ENCODE measurements at places on chromosomes 7 and 10.
A peak's percentile ranks its signal among the peaks of the same experiment; 100 is the strongest.

- DNase-seq = no peak
- no peaks in the 10 kb centered on the region for H3K27me3 ChIP-seq
- no peak overlapping the region for H3K4me3 ChIP-seq
- no peak overlapping the region for H3K27ac ChIP-seq
Measured at GRCh38 chr10:3468919-3469638, 296.5 kb upstream of the PITRM1 start.

- H3K27ac ChIP-seq = no peak overlapping the region
- no peaks in the 10 kb centered on the region for H3K36me3 ChIP-seq
- H3K4me1 ChIP-seq = peaks cover 13% of the 10 kb centered on the region
- DNase-seq = no peak
- H3K4me3 ChIP-seq = no peak overlapping the region
- peaks cover 11% of the 10 kb centered on the region for H3K27me3 ChIP-seq
Measured at GRCh38 chr7:11212816-11213215, 239.1 kb downstream of the PHF14 start.

DNA sequence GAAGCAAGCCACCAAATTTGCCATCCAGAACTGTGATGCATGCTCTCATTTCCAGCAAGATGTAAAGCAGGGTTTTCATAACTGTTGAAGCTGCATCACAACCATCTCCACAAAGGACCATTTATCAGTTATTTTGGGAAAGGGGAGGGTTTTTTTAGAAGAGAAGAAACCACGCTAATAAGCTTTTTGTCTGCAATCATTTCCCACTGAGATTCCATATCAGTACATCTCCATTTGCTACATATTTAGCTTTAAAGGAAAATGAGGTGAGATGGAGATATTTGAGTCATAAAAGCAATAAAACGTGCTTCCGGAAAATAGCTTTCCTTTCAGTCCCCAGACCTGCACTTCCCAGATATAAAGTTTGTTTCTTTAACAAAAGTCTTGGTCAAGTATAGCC lies 258.2 kb downstream of the FRMD4A start:
- no peaks in the 10 kb centered on the region for H3K4me1 ChIP-seq
- H3K27me3 ChIP-seq = peaks cover 13% of the 10 kb centered on the region
- no peak overlapping the region for H3K27ac ChIP-seq
- H3K36me3 ChIP-seq = no peaks in the 10 kb centered on the region

DNA sequence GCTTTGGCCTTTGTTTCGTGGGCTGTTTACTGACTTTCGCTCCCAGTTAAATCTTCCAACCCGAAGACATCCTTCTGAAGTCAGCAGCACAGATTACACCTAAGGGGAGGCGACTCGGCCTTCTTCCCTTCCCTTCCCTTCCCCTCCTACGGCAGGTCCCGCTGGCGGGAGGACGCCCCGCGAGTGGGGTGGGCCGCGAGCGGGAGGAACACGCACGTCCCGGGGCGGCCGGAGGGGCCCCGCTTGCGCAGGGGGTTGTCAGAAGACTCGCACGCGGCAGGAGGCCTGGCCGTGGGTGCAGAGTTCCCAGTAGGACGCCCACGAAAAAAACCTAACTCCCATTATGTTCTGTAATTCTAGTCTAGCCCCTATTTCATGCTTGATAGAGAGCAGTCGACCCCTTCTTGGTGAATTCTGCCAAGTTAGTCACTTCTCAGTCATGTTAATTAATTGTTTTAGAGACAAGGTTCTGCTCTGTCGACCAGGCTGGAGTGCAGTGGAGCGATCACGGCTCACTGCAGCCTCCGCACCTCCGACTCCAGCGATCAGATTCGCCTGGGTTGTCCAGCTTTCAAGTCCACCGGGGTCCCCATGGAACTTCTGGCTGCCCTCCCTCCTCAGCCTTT lies 19.2 kb upstream of the ZNF32 start:
- H3K4me3 ChIP-seq = no peak overlapping the region
- H3K36me3 ChIP-seq = no peaks in the 10 kb centered on the region
- H3K27me3 ChIP-seq = peaks cover 36% of the 10 kb centered on the region
- DNase-seq = no peak

DNA sequence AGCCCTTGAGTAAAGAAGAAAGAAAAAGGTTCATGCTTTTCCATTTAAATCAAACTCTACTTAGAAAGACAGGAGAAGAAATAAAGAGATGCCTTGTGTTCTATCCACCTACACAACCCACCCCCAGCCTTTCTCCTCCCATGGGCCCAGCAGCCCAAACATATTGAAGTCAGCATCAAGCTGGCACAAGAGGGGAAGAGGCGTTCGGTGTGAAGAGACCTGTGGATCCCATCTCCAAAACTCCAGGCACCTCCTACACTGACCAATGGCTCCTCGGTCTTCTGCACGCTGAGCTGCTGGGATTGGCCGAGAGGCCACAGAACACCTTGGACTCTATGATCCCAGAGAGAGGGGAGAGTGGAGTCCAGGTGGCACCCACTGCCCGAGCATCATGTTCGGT lies 66.0 kb upstream of the CELF2 start:
- no peaks in the 10 kb centered on the region for H3K4me1 ChIP-seq
- no peak overlapping the region for H3K4me3 ChIP-seq
- no peaks in the 10 kb centered on the region for H3K36me3 ChIP-seq
- H3K27me3 ChIP-seq = peaks cover 16% of the 10 kb centered on the region
- no peak overlapping the region for H3K27ac ChIP-seq

DNA sequence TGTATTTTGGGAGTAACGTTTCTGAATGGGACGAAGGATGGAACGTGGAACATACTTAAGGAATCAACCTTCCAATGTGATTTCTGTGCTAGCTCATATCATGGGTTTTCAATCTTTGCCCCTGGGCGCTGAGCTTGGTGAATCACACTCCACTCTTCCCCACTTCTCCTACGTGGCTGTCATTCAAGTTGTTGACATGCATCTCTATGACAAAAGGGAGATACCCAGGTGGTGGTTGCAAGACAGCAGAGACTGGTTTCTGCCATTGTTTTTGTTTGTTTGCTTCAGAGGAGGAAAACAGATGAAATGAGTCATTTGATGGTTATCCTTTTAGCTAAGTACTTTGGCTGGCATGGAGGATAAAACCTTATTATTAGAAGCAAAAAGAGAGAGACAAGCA lies 573.9 kb downstream of the GATA3 start:
- H3K4me3 ChIP-seq = no peak overlapping the region
- H3K27ac ChIP-seq = no peak overlapping the region
- peaks cover 3% of the 10 kb centered on the region for H3K27me3 ChIP-seq
- H3K4me1 ChIP-seq = no peaks in the 10 kb centered on the region
- H3K36me3 ChIP-seq = no peaks in the 10 kb centered on the region

DNA sequence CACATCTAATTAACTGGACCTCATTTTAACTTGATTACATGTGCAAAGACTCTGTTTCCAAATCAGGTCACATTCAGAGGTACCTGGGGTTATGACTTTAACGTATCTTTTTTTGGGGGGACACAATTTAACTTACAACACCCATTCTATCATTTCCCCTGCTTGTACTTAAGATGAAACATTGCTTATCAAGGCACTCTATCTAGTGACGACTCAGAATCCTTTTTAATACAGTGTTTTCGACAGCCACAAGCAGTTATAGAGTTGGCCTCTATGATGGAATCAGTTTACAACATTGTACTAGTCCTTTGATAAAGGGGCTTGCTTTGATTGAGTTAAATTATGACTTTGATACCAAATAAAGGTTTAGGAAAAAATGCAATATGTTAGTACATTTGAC lies 22.7 kb downstream of the BBS9 start:
- no peak overlapping the region for H3K4me3 ChIP-seq
- no peaks in the 10 kb centered on the region for H3K36me3 ChIP-seq
- H3K4me1 ChIP-seq = peaks cover 12% of the 10 kb centered on the region
- no peak overlapping the region for H3K27ac ChIP-seq
- H3K27me3 ChIP-seq = no peaks in the 10 kb centered on the region

DNA sequence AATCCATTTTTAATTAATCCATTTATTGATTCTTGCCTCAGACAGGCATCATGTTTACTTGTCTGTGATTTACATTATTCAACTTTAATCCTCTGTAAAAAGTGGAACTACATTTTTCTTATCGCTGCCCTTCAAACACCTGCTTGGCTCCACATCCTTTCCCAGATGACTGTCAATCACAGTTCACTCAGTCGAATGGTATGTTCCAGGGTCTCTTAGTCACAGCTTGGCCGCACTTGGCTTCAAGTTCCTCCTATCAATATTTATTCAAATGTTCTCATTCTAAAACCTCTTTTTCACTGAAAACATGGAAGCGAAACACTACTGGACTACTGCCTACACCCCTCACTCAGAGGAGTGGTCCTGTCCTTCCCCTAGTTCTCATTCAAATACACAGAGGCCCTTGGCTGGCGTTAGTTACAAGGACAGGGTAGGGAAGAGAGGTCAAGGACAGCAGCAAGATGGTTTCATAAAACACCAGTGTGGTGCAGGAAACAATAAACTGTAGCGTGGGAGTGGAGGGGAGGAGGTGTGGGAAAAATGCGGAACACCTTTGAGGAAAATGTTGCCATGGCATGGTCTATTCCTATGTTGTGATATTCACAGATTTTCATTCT lies 143.2 kb downstream of the USP6NL start:
- DNase-seq = no peak
- peaks cover 1% of the 10 kb centered on the region for H3K4me1 ChIP-seq
- H3K36me3 ChIP-seq = no peaks in the 10 kb centered on the region

- H3K36me3 ChIP-seq = no peaks in the 10 kb centered on the region
- H3K27ac ChIP-seq = peak overlapping the region; percentile 52
- H3K27me3 ChIP-seq = no peaks in the 10 kb centered on the region
- no peak for DNase-seq
- peaks cover 39% of the 10 kb centered on the region for H3K4me1 ChIP-seq
Measured at GRCh38 chr10:31133251-31133791, 101.7 kb upstream of the ZNF438 start.

- H3K27me3 ChIP-seq = peaks cover 89% of the 10 kb centered on the region
- no peak overlapping the region for H3K4me3 ChIP-seq
- H3K27ac ChIP-seq = no peak overlapping the region
- no peak for DNase-seq
Measured at GRCh38 chr10:3203016-3203811, 30.6 kb upstream of the PITRM1 start.

- no peaks in the 10 kb centered on the region for H3K27me3 ChIP-seq
- no peak overlapping the region for H3K4me3 ChIP-seq
- no peak overlapping the region for H3K27ac ChIP-seq
- H3K4me1 ChIP-seq = no peaks in the 10 kb centered on the region
- H3K36me3 ChIP-seq = peaks cover 18% of the 10 kb centered on the region
Measured at GRCh38 chr10:111004016-111004415, 72.8 kb upstream of the ADRA2A start.

GRCh38 chr10:25498645-25499044 lies 323.8 kb downstream of the GPR158 start:
- no peaks in the 10 kb centered on the region for H3K36me3 ChIP-seq
- H3K27me3 ChIP-seq = no peaks in the 10 kb centered on the region
- H3K27ac ChIP-seq = no peak overlapping the region
- H3K4me1 ChIP-seq = no peaks in the 10 kb centered on the region
- no peak for DNase-seq
- no peak overlapping the region for H3K4me3 ChIP-seq

GRCh38 chr7:34277016-34277802 lies 371.9 kb downstream of the BMPER start:
- no peak overlapping the region for H3K4me3 ChIP-seq
- no peaks in the 10 kb centered on the region for H3K27me3 ChIP-seq
- no peak for DNase-seq
- no peaks in the 10 kb centered on the region for H3K36me3 ChIP-seq
- peaks cover 6% of the 10 kb centered on the region for H3K4me1 ChIP-seq
- no peak overlapping the region for H3K27ac ChIP-seq

GRCh38 chr10:90592638-90593302 lies 265.1 kb downstream of the HTR7 start:
- no peak overlapping the region for H3K4me3 ChIP-seq
- no peaks in the 10 kb centered on the region for H3K4me1 ChIP-seq
- peaks cover 2% of the 10 kb centered on the region for H3K27me3 ChIP-seq
- DNase-seq = no peak

DNA sequence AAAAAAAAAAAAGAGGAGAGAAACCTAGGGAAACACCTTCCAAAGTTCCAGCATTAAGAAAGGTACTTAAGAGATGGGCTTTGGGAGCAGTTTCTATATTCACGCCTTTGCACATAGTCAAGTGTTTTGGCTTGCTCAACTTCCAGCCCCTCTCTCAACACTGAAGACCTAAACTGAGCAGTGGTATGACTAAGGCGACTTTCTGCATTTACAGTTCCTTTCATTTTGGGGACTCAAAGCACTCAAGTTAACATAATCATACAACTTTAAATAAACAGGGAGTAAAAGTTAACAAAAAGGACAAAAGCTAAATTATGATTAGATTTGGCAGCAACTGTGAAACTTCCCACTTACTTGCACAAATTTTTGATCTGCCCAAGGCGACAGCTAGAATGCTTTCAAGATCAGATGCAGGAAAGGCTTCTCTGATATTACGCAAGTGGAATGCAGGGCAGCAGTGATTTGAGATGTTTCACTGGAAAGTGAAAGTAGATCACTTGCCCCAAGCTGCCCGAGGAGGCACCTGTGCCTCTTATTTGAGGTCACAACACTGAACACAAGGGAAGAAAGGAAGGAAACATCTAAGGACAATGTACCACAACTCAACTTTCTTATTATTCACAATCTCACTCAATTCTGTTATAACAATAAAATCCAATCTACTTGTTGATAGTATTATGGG lies 199.5 kb downstream of the SKAP2 start:
- H3K27me3 ChIP-seq = peaks cover 8% of the 10 kb centered on the region
- no peaks in the 10 kb centered on the region for H3K36me3 ChIP-seq
- H3K4me1 ChIP-seq = peaks cover 13% of the 10 kb centered on the region
- no peak overlapping the region for H3K4me3 ChIP-seq
- no peak overlapping the region for H3K27ac ChIP-seq

GRCh38 chr7:99409806-99410205 lies 1.0 kb downstream of the BUD31 start:
- peak overlapping the region; percentile 90 for H3K27ac ChIP-seq
- H3K36me3 ChIP-seq = peaks cover 28% of the 10 kb centered on the region
- peaks cover 47% of the 10 kb centered on the region for H3K4me1 ChIP-seq
- peak overlapping the region; percentile 96 for H3K4me3 ChIP-seq
- no peak for DNase-seq
- H3K27me3 ChIP-seq = no peaks in the 10 kb centered on the region

GRCh38 chr7:1724118-1724910 lies 54.2 kb downstream of the ELFN1 start:
- H3K36me3 ChIP-seq = no peaks in the 10 kb centered on the region
- peaks cover 4% of the 10 kb centered on the region for H3K27me3 ChIP-seq

GRCh38 chr10:33321516-33321915 lies 13.0 kb downstream of the NRP1 start:
- H3K27me3 ChIP-seq = peaks cover 6% of the 10 kb centered on the region
- H3K27ac ChIP-seq = no peak overlapping the region
- H3K4me3 ChIP-seq = no peak overlapping the region
- H3K4me1 ChIP-seq = no peaks in the 10 kb centered on the region

DNA sequence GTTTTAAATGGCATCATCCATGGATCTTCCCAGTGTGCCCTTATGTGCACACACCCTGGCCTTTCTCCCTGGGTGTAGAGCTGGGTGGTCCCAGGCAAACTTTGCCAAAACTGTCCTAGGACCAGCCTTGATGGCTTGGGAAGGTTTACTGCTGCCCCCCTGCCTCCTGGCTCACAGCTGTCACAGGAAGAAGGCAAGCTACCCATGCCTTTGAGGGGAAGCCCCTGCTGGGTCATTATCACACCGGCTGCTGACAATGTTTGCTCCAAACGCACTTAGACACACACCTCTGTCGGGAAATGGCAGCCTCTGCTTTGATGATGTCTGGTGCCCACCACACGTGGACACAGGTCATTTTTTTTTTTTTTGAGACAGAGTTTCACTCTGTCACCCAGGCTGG lies 25.2 kb upstream of the FIGNL1 start:
- no peaks in the 10 kb centered on the region for H3K36me3 ChIP-seq
- peaks cover 4% of the 10 kb centered on the region for H3K4me1 ChIP-seq
- no peak overlapping the region for H3K27ac ChIP-seq
- DNase-seq = no peak
